T1000 (cell line): ENCODE measurements at places on chromosomes 1 and 21.

- no peak for DNase-seq
Measured at GRCh38 chr1:30172299-30172694, 551.1 kb downstream of the MATN1 start.

DNA sequence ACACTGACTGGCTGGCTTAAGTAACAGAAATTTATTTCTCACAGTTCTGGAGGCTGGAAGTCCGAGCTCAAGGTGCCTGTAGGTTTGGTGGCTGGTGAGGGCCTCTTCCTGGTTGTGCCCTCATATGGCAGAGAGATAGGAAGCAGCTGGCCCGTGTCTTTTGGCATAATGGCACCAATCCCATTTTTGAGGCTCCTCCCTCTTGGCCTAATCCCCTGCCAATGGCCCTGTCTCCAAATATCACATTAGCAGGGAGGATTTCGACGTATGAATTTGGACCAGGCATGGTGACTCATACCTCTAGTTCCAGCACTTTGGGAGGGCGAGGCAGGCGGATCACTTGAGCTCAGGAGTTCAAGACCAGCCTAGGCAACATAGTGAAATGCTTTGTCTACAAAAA lies 37.4 kb downstream of the AGPAT3 start:
- no peak for DNase-seq

- DNase-seq, result peak; percentile 38
Measured at GRCh38 chr1:93629101-93630059, 52.3 kb downstream of the BCAR3 start.

DNA sequence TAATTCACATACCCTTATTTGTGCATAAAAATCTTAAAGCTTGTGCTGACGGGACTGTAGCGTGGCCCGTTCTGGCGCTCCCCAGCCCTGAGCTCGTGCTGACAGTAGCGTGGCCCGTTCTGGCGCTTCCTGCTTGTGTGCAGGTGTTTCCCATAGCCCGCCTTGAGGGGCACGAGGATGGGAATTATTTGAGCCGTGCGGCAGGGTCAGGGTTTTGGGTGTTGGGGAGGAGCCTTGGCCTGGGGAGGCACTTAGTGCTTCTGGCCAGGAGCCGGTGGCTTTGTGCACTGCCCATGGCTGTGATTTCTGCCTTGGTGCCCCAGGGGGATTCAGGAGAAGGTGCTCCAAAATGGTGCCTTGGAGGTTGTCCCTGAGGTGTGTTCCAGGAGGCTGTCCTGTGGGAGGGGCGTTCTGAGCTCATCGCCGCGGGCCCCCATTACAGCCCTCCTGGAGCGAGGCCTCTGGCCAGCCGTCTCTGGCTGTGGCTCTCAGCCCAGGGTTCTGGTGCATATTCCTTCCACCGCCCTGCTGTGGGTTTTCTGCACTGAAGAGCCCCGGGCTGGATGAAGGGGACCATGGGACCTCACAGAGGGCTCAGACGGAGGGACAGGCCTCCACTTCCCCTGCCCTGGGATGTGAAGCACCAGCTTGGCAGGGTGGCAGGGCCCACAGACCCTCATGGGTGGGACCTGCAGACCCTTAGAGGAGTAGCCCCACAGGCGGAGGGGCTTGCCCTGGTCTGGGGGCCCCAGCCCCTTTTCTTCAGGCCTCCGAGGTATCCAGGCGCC lies 6.6 kb downstream of the SLX9 start:
- DNase-seq, result no peak

- DNase-seq, result no peak
Measured at GRCh38 chr1:162873671-162874666, 13.0 kb upstream of the CCDC190 start.

- DNase-seq, result no peak
Measured at GRCh38 chr21:18146820-18147219, 97.8 kb upstream of the CHODL start.

- DNase-seq, result no peak
Measured at GRCh38 chr1:155223047-155223446, 14.6 kb downstream of the MTX1 start.
